ENCODE measurements at places on chromosomes 2 and 18.

DNA sequence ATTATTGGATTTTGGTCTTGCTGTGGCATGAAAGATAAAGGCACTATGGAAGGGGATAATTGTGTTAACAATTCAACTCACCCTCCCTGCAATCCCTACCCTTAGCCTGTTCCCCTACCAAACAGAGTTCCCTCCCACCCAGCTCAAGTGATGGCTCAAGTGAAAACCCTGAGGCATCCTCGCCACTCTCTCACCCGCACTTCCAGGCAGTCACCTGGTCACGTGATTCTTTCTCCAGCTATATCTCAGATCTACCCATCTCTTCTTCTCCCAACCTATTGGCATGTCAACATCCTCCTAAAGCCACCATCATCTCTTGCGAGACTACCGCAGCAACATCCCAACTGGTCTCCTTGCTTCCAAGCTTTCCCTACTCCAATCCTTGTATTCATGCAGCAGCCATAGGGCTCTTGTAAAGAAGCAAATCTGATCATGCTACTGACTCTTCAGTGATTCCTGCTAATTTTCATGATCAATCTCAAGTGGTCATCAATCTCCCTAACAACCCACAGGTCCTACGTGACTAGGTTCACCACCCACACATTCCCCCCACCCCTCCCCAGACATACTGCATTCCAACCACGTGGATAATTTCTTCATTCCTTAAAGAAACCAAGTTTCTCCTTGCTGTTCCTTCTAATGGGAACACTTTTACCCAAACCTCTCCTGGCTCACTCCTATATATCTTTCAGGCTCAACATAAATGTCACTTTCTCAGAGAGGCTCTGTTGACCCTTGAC lies 66.7 kb downstream of the MBD2 start:
- DNase-seq: no peak
- no peak overlapping the region for H3K27ac ChIP-seq
- H3K4me1 ChIP-seq: peaks cover 2% of the 10 kb centered on the region
- no peaks in the 10 kb centered on the region for H3K27me3 ChIP-seq
- no peak overlapping the region for H3K4me3 ChIP-seq
- peaks cover 47% of the 10 kb centered on the region for H3K36me3 ChIP-seq

GRCh38 chr18:35045806-35046205 lies 4.6 kb downstream of the MAPRE2 start:
- no peaks in the 10 kb centered on the region for H3K27me3 ChIP-seq
- no peak for DNase-seq
- H3K4me1 ChIP-seq: peaks cover 49% of the 10 kb centered on the region
- no peak overlapping the region for H3K4me3 ChIP-seq
- H3K36me3 ChIP-seq: peaks cover 5% of the 10 kb centered on the region
- H3K27ac ChIP-seq: no peak overlapping the region

GRCh38 chr2:189659734-189660133 lies 1.5 kb upstream of the ASNSD1 start:
- peaks cover 25% of the 10 kb centered on the region for H3K4me1 ChIP-seq
- no peak overlapping the region for H3K27ac ChIP-seq
- H3K27me3 ChIP-seq: no peaks in the 10 kb centered on the region

DNA sequence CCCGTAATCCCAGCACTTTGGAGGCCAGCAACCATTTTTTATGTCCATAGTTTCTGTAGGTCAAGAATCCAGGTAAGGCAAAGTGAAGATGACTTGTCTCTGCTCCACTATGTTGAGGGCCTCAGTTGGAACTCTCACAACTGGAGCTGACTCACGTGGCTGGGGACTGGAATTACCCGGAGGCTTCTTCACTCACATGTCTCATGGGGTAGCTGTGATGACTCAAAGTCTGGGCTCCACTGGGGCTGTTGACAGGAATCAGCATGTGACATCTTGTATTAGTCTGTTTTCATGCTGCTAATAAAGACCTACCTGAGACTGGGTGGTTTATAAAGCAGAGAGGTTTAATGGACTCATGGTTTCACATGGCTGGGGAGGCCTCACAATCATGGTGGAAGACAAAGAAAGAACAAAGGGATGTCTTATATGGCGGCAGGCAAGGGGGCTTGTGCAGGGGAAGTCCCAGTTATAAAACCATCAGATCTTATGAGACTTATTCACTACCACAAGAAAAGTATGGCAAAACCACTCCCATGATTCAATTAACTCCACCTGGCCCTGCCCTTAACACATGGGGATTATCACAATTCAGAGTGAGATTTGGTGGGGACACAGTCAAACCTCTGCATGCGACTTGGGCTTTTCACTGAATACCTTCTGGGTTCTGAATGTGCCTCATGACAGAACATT lies 7.8 kb upstream of the PPP1R1C start:
- H3K4me3 ChIP-seq: no peak overlapping the region
- no peaks in the 10 kb centered on the region for H3K36me3 ChIP-seq
- peak overlapping the region; percentile 53 for H3K27ac ChIP-seq
- DNase-seq: peak; percentile 17

DNA sequence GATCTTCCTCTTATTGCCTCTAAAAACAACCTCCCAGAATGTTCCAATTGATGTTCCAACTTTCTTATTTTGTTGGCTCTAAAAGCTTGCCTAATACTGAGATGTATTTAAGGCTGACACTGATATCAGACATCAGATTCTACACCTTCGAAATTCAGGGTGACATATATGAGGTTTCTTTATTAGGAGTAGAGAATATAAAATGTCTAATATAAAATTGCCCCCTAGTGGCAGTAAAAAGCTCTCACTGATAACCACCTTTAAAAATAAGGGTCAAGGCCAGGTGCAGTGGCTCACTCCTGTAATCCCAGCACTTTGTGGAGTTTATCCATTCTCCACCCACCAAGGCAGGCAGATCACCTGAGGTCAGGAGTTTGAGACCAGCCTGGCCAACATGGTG lies 789.7 kb upstream of the SLC39A10 start:
- no peak overlapping the region for H3K4me3 ChIP-seq
- no peak overlapping the region for H3K27ac ChIP-seq
- no peaks in the 10 kb centered on the region for H3K36me3 ChIP-seq
- DNase-seq: no peak
- no peaks in the 10 kb centered on the region for H3K4me1 ChIP-seq

- H3K4me3 ChIP-seq: no peak overlapping the region
- H3K36me3 ChIP-seq: no peaks in the 10 kb centered on the region
- DNase-seq: no peak
- H3K27ac ChIP-seq: no peak overlapping the region
Measured at GRCh38 chr2:48693645-48694044, 61.9 kb downstream of the LHCGR start.

DNA sequence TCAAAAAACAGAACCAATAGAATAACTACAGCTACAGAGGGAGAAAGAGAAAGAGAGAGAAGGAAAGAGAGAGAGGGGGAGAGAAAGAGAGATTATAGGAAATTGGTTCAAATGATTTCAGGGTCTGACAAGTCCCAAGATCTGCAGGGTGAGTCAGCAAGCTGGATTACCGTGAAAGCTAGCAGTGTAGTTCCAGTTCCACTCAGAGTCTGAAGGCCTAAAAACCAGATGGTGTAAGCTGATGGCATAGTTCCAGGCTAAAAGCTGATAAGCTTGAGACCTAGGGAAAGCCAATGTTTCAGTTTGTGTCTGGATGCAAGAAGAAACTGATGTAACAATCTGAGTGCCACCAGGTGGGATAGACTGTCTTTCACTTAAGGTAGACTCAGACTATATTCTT lies 397.7 kb downstream of the TRIB2 start:
- H3K27me3 ChIP-seq: peaks cover 5% of the 10 kb centered on the region
- no peaks in the 10 kb centered on the region for H3K4me1 ChIP-seq
- no peak overlapping the region for H3K27ac ChIP-seq
- no peak for DNase-seq

Data from stimulated activated naive B cell treated with anti-CD40 and anti-IgM and Interleukin-4, amounts not matched to agents 10 μg/mL and 1 μg/mL and 100 μg/mL, for 72 hours (primary cell).